ENCODE measurements at places on chromosomes 3 and 15.

- DNase-seq: no peak
These were observed 31.7 kb downstream of the LSM3 start for GRCh38 chr3:14210290-14210688.

- no peak for DNase-seq
These were observed 9.0 kb downstream of the DPH3 start for GRCh38 chr3:16255726-16256125.

GRCh38 chr3:117631781-117632180 lies 922.2 kb downstream of the TUSC7 start:
- DNase-seq: no peak

- DNase-seq: no peak
These were observed 55.4 kb downstream of the LIPC start for GRCh38 chr15:58487041-58487723.

GRCh38 chr15:72339777-72340177 lies 19.8 kb upstream of the CELF6 start:
- DNase-seq: peak; percentile 97

GRCh38 chr3:57787867-57788623 lies 31.9 kb downstream of the SLMAP start:
- no peak for DNase-seq

DNA sequence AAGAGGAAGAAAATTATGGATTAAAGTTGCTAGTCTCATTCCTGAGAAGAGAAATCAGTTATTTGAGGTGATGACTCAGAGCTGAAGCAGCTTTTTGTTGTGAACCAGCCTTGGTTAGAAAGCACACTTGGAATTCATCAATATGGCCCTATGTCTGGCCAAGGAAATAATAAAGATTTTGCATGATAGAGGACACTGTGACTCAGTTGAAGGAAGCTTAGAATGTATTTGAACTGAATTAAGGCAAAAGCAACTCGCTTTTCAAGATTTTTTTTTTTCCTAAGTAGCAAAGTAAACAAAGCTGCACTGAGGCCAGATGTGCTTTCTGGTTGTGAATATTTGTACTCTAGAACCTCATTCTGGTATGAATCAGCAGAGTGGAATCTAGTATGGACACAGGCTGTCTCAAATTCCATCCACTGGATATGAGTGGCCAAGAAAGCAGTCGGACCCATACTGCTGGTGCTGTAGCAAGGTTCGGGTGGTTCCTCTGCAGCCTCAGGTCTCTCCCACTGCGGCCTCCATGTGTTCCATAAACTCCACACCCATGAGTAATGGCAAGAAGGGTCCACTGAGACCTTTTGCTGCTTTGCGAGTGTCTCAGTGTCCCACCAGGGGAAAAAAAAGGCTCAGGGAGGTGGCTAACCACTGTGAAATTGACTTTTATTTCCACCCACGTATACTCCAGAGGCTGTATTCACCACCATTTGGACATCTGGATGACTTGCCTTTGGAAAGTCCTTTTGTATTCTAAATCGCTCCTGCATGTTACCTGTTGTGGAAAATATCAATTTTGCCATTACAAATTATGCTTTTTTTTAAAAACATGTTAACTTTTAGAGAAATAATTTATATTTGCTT lies 53.1 kb downstream of the TGFBR2 start:
- DNase-seq: peak; percentile 97

All from fibroblast of mammary gland (primary cell).